ENCODE measurements at places on chromosomes 13 and 19.

GRCh38 chr13:91349992-91350911, 2.8 kb downstream of the MIR17HG start:
- no peak for DNase-seq

DNA sequence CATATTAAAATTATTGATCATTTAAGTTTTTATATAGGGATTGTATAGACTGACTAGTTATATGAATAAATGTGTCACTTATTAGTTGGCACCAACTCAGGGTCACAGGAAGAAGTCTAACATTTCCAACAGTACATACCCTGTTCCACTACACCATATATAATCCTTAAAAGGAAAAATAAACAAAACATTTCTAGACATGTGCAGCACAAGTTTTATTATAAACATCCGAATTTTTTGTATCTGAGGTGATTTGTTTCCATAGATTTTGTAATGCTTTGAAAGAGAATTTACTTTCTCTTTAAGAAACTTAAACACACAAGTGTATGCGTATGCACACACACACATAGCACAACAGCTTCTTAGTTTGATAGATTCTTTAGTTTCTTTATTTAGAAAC, 418.6 kb upstream of the GPC6 start:
- no peak for DNase-seq

DNA sequence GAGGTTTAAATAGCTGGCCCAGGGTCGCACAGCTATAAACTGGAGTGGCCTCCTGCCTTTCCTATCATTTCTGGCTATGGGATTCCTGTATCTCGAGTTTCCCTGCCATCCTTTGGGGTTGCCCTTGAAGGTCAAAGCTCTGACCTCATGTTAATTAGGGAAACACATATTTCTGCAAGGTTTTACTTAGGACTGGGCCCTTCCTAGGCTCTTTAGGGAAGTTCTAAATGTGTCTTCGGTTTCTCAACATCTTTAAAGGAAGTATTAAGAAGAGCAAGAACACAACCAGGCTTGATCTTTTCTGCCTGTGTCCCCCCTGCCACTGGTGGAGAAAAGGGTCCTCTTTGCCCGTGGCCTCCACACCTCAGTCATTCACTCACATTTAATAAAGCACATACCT, 10.8 kb downstream of the LCP1 start:
- no peak for DNase-seq

DNA sequence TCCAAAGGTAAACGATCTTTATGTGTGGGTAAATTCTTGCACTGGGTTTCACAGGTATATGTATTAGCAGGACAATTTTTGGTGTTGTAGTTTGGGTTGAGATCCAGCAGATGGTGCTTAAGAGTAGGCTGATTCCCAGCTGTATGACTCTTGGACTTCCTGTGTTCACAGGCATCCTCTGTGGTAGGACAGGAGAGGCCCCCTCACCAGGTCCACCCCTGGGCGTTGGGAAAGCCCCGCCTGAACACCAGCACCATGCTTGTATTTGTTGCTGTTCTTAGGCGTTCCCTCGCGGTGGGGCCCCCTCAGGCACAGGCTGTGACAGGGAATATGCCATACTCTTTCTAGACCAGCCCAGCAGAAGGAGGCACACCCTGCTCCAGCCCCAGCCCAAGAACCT, 49.5 kb upstream of the PCDH17 start:
- DNase-seq: no peak

DNA sequence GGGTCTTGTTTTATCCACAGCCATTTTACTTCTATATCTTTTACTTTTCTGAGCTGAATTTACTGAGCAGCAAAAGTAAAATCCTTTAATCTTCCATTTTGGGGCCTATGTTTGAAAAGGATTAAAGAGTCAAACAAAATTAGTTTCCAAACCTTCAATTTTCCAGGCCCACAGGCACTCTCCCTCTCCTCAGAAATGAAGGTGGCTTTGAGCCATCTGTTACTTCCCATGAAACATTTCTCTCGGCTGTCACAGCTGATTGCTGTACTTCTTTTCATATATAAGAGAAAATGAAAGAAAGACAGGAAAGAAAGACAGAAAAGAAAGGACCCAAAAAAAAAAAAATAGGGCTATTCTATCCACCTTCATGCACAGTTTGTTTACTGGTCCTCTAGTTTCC, 194.9 kb downstream of the LACC1 start:
- no peak for DNase-seq

- DNase-seq: no peak
Measured at GRCh38 chr13:99756281-99756680, 215.3 kb downstream of the ZIC5 start.

DNA sequence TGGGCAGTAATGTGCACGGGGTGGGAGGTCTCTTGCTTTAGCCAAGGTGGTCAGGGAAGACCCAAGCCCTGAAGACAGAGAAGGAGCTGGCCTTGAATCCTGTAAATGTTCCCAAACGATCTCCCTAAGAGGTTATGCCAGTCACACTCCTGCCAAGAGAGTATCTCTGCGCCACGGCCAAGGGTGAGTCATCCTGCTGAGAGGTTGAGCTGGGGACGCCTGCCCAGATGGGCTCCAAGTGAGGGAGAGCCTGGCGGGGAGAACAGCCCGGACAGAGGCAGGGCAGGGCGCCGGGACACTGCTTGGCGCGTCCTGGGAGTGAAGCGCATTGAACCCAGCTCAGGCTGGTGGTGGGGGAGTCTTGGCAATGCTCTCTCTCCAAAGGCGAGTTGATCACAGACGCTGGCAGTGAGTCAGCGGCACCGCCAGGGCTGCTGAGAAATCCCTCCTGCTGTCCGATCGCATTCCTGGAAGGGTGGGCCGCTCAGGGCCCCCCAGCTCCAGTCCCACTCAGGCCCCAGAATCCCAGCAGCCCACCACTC, 16.4 kb downstream of the SULT2B1 start:
- no peak for DNase-seq

DNA sequence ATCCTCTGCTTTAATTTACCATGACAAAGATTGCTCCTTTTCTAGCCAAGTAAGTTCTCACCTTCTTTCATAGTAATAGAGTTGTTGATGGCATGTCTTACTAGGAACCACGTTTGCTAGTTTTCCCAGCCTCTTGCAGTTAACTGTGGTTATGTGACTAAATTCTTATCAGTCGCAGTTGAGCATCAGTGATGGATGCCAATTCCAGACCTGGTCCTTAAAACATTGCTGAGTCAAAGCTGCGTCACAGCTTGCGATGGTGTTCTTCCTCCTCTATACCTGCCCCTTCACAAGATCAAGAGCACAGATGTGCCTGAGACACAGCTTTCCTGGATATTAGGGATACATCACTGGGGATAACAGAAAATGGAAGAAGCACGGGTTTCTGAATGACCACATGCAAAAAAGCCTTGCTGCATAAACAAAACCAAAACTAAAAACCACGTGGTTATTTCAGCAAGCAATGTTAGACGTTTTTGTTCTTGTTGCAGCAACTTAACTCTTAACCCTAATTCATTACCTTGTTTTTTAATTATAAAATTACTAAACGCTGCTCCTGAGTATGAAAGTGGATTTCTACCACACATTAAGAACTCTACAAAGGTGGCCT, 97.6 kb upstream of the DACH1 start:
- no peak for DNase-seq

DNA sequence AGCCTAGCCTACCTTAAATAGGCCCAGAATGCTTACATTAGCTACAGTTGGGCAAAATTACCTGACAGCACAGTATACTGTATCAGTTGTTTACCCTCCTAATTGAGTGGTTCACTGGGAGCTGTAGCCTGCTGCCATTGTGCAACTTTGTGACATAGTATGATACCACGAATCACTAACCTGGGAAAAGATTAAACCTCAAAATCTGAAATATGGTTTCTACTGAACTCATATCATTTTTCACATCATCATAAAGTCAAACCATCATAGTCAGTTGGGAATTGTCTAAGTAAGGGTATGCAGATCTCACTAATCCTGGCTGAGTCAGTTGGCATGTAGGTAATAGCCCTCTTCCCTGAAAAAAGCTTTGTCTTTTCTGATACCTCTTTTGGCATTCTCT, 9.2 kb downstream of the PAN3 start:
- DNase-seq: no peak

DNA sequence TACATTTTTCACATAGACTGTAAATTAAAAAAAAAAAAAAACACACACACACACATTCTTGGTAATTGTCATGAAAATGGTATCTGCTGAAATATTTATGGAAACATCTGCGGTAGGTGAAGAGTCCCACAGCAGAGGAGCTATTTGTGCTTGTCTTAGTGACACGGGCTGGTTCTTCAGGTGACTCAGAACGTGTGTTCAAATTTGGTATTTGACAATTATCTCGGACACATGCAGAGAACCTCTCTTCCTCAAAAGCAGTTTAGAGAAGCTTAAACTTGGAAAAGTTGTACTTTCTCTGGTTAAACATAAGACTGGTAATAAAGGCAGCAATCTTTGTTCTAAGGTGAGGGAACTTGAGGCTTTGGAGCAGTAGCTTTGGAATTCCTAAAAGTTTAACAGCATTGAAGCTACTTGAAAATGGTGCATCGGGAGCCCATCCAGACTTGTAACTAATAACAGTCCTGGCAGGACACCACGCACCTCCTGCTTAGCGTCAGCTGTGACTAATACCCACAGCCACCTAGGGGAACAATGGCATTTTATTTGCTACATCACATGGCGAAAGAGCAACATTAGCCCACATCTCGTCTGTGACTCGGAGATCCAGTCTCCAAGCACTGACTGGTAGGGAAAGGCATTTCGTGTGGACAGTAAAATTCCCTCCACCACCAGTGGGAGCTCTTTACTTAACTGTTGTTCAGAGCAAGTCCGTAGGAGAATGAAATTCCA, 1505.1 kb upstream of the SLC10A2 start:
- no peak for DNase-seq

DNA sequence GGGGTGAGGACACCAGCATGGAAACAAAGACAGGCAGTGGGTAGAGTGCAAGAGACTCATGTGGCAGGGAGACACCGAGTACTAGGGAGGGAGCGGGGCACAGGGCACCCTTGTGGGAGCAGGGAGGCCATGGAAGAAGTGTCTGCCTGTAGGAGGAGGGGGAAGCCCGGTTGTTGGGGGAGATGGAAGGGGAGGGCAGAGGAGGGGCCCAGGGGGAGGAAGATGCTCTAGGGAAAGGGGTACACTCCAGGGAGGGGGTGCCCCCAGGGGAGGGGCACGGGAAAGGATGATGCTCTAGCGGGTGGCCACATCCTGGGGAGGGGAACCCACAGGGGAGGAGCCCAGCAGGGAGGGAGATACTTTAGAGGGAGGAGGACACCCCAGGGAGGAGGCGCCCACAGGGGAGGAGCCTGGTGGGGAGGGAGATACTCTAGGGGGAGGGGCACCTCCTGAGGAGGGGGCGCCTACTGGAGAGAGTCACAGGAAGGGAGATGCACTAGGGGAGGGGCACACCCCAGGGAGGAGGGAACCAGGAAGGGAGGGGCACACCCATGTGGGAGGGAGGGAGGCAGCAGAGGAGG, 24.9 kb downstream of the CPAMD8 start:
- peak; percentile 71 for DNase-seq

- DNase-seq: no peak
Measured at GRCh38 chr13:75352641-75353327, 129.2 kb downstream of the TBC1D4 start.

- DNase-seq: no peak
Measured at GRCh38 chr13:43266936-43267615, 243.7 kb downstream of the DNAJC15 start.

- no peak for DNase-seq
Measured at GRCh38 chr13:24900507-24900906, 136.5 kb downstream of the RNF17 start.

DNA sequence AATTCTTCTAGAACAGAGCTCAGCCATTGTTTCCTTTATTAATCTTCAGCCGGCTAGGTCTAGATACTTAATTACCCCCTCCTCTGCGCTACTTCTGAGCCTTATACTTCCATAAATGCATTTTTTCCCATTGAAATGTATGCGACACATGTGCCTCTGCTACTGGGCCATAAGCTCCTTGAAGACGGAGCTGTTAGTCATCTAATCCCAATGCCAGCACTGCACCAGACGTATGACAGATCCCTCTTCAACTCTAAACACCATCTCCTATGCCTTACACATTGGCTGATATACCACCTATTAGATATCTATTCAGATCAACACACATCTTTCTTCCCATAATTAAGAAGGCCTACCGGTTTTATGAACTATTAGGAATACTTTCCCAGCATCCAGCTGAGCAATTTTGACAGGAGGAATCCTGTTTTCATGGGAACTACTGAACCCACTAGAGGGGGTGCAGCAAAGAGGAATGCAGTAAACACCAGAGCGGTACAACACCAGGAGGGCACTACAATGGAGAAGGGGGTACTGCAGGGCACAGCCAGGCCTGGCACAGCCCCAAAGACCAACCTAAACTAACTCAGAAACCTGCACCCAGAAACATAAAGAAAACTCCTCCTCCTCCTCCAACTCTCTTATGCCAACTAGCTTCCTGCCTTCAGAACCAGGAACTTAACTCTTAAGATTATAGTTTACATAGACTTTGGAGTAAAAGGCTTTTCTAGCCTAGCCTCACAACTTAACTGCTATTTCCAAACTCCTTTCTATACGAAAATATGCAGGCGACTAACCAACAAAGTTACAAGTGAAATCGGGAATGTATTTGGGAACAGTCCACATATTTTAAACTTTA, 18.7 kb downstream of the STK24 start:
- no peak for DNase-seq

DNA sequence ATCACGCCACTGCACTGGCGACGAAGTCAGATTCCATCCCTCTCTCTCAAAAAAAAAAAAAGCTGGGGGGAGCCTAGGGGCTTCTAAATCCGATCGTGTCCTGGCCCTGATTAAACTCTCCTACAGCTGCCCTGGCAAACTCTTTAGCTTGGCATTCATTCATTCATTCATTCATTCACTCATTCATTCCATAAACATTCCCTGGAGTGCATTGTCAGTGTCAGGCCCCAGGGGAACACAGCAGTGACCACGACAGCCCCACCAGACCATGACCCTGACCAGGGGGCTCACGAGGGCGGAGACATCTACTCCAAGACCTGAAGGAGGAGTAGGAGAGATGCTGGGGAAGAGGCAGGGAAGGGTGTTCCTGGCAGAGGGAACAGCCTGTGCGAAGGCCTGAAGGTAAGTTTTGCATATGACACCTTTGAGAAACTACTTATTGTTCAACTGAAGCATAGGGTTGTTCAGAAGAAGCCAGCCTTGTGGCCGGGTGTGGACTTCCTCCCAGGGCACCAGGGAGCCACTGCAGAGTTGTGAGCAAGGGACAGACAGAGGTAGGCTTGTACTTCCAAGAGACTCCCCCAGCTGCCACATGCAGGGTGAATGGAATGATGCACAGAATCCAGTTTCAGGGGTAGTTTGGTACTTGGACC, 24.5 kb downstream of the CEACAM16 start:
- DNase-seq: no peak

DNA sequence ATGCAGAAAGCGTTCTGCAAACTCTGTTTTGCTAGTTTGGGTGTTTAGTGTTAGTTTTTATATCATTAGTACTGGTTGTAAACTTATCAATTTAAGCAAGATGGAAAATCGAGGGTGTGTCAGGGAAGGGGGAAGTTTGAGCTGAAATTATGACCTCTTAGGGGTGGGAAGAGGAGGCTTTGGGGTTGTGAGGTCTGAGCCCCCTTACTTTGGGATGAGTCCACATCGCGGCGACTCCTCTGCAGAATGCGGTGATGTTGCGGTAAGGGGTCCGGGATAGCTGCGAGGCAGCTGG, 743 bp upstream of the NDUFS7 start:
- DNase-seq: no peak

- no peak for DNase-seq
Measured at GRCh38 chr13:101018720-101019119, 344.1 kb upstream of the TMTC4 start.

GRCh38 chr19:13437919-13438618, 68.2 kb downstream of the CACNA1A start:
- no peak for DNase-seq

GRCh38 chr13:104143760-104144416, 1077.7 kb upstream of the SLC10A2 start:
- DNase-seq: no peak

All from T-helper 2 cell treated with Interferon-gamma antibody and Interleukin-4, amounts not matched to agents 5 μg/mL and 100 μg/mL, for 36 hours (primary cell).